ENCODE measurements at places on chromosomes 4 and X. TPM values are rescaled to one million over a fixed set of nuclear protein-coding genes. Genes with fewer than 3 reads are reported as not detected.

Gene NDST4
- total RNA-seq: not detected

Gene HERC5
- total RNA-seq: 23.0 TPM

Gene TSPAN7
- total RNA-seq: 7.2 TPM

Gene COL4A5
- 48.1 TPM for total RNA-seq

Gene WDR17
- total RNA-seq: 4.3 TPM

Gene MAGEB10
- not detected for total RNA-seq

Gene CCDC110
- 5.4 TPM for total RNA-seq

Gene DOK7
- 0.54 TPM for total RNA-seq

Gene NXF2B
- 0.85 TPM for total RNA-seq

Gene ADGRL3
- total RNA-seq: 15.2 TPM

Gene PLS3
- total RNA-seq: 128 TPM

Gene XAGE1A
- total RNA-seq: not detected

Gene AFP
- total RNA-seq: 4.0 TPM

Gene RAP2C
- 22.7 TPM for total RNA-seq

Gene TIGD2
- total RNA-seq: 8.7 TPM

Gene SYP
- 9.1 TPM for total RNA-seq

Gene EVC2
- 11.5 TPM for total RNA-seq

Gene NPY2R
- 0.47 TPM for total RNA-seq

Gene PARM1
- total RNA-seq: 9.4 TPM

Gene ADH7
- not detected for total RNA-seq

Gene TMEM154
- total RNA-seq: 1.7 TPM

Gene INTU
- total RNA-seq: 17.0 TPM

Gene IL2
- total RNA-seq: not detected

Gene TLL1
- total RNA-seq: 0.39 TPM

Gene SHROOM4
- 7.9 TPM for total RNA-seq

Gene IQSEC2
- total RNA-seq: 81.6 TPM

Gene UPF3B
- 11.5 TPM for total RNA-seq

Gene SLC4A4
- 2.3 TPM for total RNA-seq

Gene UBQLN2
- total RNA-seq: 35.7 TPM

Gene CLIC2
- total RNA-seq: 0.56 TPM

Gene PNMA5
- total RNA-seq: 0.49 TPM

Gene HPGDS
- not detected for total RNA-seq

Gene SLC25A43
- 8.9 TPM for total RNA-seq

Gene GAB1
- 32.6 TPM for total RNA-seq

Gene ELMOD2
- total RNA-seq: 22.7 TPM

Gene EGFL6
- total RNA-seq: 2.6 TPM

Gene ARMCX2
- 129 TPM for total RNA-seq

Gene NPY1R
- total RNA-seq: 7.4 TPM

Gene MAOA
- total RNA-seq: 5.2 TPM

Gene DMP1
- total RNA-seq: not detected

Gene TCEAL8
- total RNA-seq: 135 TPM

Gene ARHGEF38
- total RNA-seq: not detected

Gene SLC25A4
- total RNA-seq: 43.3 TPM

Gene EREG
- 4.2 TPM for total RNA-seq

Gene SLC6A14
- not detected for total RNA-seq

Gene NEIL3
- total RNA-seq: 15.4 TPM

Gene CPZ
- 43.1 TPM for total RNA-seq

Gene SPACA5
- total RNA-seq: not detected

Measured in GM23338 (cell line).